ENCODE measurements at places on chromosomes 1 and 21.

DNA sequence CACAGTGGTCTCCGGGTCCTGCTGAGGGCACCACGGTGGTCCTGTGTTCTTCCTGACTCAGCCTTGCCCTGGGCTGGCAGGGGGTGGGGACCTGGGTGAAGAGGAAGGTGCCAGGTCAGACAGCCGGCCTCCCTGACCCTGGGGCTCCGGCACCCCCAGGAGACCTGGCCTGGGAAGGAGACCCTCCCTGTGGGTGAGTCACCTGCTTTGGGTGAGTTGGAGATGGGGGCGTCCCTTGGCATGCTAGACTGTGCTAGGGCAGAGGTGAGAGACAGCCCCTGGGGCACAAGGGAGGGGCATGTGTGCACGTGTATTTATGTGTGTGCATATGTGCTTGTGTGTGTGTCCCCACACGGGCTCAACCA is 23.4 kb downstream of the SPSB1 start:
- peak; percentile 69 for DNase-seq

GRCh38 chr1:109667452-109668122 is at the start of gene GSTM2:
GSTM2 (plus strand) TSS chr1:109668057; CDS start chr1:109668116, 59 bp downstream.
- peak; percentile 89 for DNase-seq

GRCh38 chr1:5109633-5110032 is 455.2 kb downstream of the AJAP1 start:
- no peak for DNase-seq

- DNase-seq = peak; percentile 77
These were observed 22.9 kb upstream of the LDLRAP1 start for GRCh38 chr1:25520446-25521061.

- no peak for DNase-seq
These were observed at the start of gene PDE4B for GRCh38 chr1:65792669-65793358. PDE4B (plus strand) TSS chr1:65792895.

DNA sequence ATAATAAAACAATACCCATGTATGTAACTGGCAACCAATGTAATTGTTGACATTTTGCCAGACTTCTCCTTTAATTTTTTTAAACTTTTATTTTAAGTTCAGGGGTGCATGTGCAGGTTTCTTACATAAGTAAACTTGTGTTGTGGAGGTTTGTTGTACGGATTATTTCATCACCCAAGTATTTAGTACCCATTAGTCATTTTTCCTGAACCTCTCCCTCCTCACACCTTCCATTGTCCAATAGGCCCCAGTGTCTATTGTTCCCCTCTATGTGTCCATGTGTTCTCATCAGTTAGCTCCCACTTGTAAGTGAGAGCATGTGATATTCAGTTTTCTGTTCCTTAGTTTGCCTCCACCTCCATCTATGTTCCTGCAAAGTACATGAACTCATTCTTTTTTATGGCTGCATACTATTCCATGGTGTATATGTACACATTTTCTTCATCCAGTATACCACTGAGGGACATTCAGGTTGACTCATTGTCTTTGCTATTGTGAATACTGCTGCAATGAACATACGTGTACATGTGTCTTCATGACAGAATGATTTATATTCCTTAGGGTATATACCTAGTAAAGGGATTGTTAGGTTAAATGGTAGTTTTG is 6.7 kb downstream of the DEPDC1 start:
- DNase-seq = no peak

- peak; percentile 81 for DNase-seq
These were observed 2.8 kb downstream of the IFI16 start for GRCh38 chr1:159012495-159012894.

Data from activated CD4-positive, alpha-beta memory T cell treated with anti-CD3 and anti-CD28 coated beads for 36 hours (primary cell).